Dermis blood vessel endothelial cell (primary cell): ENCODE measurements at places on chromosomes 1 and 21.

GRCh38 chr1:61973100-61973837, 221.4 kb upstream of the L1TD1 start:
- no peak for DNase-seq

DNA sequence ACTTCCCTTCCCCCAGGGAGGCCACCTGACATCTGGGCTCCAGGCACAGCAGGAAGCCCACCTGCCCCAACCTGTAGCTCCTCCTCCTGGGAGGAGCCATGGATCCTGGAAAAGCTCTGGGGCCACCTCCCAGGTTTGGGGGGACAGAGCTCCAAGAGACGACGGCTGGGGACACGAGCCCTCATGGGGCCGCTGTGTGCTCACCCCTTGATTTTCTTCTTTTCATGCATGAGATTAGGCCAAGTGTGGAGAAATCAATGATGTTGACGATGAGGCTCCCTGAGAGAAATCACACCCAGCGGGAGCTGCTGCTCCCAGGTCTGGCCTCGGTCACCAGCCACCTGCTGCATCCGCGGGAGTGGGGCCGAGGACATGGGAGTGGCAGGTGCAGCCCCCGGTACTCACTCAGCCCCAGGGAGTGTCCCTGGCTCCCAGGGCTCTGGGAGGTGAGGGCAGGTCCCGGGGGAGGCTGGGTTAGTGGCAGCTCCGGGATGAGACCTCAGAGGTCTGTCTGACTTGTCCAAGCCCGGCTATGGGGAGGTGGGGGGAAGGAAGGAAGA, 8.7 kb downstream of the TNFRSF14 start:
- no peak for DNase-seq

- DNase-seq, result no peak
Measured at GRCh38 chr1:112462953-112463279, 45.8 kb upstream of the WNT2B start.

GRCh38 chr1:84889437-84889836, 3.6 kb downstream of the LPAR3 start:
- no peak for DNase-seq

GRCh38 chr1:155128755-155129473, 1.2 kb downstream of the EFNA1 start:
- peak; percentile 95 for DNase-seq

- peak; percentile 69 for DNase-seq
Measured at GRCh38 chr1:88595355-88596002, 88.6 kb upstream of the PKN2 start.

DNA sequence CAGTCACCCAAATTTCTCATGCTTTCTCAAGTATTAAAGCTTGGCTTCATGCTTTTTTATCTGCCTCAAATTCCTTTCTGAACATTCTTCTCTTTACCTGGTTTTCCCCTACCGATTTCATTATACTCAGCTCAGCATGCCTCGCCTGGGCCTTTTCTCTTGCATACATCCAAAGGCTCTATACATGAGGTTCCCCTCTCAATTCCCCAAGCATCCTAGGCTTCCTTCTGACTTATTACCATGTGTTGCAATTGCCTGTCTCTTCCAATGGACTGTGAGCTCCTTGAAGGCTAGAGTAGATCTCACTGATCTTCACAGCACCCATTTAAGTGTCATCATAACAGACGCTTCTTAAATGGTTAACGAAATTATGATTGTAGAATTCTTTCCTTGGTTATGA, 24.1 kb upstream of the CYP4A22 start:
- DNase-seq, result no peak

DNA sequence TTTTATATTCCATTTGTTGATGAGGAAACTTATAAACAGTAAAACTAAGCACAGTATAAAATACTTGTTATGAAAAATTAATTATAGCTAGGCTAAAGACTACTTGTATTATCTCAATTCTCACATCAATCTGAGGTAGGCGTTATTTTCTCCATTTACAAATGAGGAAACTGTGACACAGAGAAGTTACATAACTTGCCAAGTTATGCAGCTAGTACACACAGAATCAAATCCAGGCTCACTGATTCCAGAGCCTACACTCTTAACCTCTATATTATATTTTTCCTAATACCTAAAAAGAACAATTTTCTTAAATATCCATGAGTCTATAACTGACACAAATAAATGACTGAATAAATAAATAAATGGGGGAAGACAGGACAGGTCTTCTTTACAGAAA, 11.2 kb upstream of the VPS45 start:
- DNase-seq, result no peak

GRCh38 chr1:111704776-111705175, 34.4 kb downstream of the INKA2 start:
- no peak for DNase-seq

DNA sequence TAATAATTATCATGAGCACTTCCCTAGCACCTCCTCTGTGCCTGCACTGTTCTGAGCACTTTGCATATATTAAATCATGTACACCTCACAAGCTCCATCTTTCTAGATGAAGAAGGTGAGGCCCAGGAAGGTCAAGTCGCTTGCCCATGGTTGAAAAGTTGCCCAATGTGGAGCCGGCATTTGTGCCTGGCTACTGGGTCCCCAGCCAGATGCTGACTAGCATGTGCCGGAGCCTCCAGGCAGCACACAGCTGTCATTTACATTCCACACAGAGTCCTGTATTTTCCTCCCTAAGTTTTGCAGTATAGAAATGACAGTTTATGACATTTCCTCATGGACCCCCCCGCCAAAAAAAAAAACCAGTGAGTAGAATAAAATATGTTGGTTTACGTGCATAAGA, 94.3 kb downstream of the BCAR3 start:
- DNase-seq, result no peak

DNA sequence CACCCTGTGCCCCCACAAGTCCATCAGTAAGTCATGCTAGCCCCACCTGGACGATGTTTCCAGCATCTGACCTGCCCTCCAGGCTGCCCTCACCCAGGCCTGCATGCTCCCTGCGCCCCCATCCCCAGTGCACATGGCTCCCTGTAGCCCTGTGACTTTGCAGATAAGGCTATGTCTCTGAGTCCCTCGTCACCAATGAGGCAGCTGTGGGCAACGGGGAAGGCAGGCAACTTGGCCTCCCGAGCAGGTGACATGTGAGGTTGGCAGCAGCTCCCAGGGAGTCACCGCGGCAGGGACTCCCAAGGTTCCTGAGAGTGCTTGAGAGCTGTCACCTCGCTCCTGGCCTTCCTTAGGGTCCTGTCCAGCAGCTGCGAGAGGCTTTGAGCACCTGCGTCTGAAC, 32.4 kb upstream of the AGPAT3 start:
- no peak for DNase-seq

GRCh38 chr1:16984717-16985116, 4.3 kb upstream of the MFAP2 start:
- DNase-seq, result peak; percentile 95

DNA sequence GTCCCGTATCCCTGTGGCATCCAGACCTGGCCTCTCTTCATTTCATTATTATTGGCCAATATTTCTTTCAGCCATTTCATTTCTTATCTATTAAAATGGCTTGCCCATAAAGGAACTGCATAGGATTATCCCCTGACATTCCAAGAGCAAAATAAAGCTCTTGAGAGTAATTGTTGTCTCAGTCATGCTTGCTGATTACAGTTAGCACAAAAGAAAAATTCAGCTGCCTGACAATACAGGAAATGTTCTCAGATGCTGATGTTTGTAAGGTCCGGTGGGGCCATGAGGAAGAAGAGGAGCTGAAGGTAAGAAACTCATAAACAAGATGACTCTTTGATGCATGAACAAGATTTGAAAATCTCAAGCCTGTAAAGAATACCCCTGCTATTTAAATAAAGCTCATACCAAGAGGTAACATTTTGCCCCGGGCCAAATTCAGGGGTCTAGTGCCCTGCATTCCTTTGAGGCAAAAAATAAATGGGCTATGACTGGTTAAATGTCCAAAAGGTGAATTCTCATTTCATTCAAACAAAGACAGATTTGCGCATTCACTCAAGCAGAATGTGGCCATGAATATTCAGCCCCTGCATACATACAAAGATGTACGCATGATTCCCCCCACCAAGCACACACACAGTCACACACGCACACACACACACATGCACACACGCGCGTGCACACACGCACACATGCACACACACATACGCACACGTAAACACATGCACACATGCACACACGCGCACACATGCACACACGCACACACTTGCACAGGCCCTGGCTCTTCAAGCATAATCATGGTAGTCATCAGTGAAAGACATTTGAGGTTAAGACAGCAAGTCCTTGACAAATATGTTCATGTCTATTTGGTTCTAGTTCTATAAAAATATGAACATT, 44.8 kb downstream of the KCNJ15 start:
- peak; percentile 64 for DNase-seq

DNA sequence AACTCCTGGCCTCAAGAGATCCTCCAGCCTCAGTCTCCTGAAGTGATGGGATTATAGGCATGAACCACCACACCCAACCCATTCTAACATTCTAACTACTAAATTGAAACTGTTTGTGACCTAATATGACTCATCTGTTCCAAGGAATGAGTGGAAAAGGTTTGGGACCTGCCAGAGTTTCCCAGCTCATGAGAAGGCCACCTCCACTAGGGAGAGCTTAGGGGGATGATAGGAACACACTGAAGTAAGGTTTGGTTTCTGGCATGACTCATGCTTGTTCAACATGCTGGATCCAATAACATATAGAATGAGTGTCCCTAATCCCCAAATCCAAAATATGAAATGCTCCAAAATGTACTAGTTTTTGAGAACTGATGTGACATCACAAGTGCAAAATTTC, 18.9 kb upstream of the SCAF4 start:
- no peak for DNase-seq

DNA sequence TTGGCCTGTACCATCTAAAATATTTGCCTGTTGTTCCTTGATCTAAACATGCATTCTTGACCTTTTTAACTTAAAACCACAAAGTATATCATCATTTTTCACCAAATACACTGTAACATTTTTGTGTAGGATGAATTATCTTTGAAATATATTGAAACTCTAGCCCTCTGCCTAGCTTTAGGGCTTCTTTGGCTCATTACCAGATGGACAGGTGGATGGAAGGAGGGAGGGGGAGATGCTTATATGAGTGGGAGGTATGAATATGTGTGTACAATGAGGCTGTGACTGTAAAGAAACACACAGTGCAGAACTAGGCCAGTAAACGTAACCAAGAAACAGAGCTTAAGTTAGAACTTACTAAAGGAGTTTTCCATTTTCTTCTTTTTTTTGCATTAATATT, 118.5 kb downstream of the ESRRG start:
- DNase-seq, result no peak

GRCh38 chr1:196148367-196148970, 459.8 kb downstream of the KCNT2 start:
- peak; percentile 52 for DNase-seq

DNA sequence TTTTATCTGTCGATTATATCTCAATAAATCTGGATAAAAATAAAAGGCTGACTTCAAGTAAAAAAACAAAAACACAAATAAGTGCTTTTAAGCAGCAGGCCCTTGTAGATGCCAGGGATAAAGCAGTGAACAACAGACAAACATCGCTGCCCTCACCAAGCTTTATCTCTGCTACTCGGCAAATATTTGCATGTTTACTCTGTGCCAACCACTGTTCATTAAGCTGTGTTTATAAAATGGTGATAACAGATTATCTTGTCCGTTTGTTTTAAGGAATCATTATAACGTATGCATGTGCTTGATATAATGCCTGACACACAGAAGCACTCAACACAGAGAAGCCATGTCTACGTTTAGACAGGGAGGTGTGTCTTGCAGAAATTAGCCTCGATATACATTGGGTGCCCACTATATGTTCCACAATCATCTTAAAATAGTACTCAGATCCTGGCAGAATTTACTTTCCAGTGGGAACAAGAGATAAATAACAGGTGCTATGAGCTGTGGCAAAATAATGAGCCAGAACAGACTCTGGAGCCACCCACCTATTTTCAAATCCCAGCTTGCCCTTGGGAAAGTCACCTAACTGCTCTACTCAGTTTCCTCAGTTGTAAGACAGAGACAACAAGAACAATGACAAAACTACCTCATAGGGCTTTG, 47.2 kb downstream of the TRIT1 start:
- no peak for DNase-seq

GRCh38 chr1:208332774-208333126, 88.6 kb upstream of the PLXNA2 start:
- no peak for DNase-seq

GRCh38 chr1:50268049-50268448, 155.2 kb downstream of the DMRTA2 start:
- DNase-seq, result peak; percentile 5

DNA sequence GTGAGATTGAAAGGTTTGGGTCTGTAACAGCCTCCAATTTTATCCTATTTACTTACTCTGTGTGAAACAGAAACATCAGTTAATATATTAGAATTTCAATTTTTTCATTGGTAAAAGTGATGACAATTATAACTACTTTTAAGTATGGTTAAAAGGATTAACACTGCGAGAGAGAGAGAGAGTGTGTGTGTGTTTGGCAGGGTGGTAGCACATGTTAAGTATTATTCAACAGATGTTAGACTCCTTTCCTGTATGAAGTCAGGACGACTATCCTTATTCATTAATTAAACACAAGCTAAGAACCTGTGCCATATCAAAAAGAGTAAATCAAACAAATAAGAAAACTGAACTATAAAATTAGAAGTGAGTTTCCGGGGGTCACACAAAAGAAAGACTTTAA, 662.5 kb downstream of the PLPP3 start:
- no peak for DNase-seq

DNA sequence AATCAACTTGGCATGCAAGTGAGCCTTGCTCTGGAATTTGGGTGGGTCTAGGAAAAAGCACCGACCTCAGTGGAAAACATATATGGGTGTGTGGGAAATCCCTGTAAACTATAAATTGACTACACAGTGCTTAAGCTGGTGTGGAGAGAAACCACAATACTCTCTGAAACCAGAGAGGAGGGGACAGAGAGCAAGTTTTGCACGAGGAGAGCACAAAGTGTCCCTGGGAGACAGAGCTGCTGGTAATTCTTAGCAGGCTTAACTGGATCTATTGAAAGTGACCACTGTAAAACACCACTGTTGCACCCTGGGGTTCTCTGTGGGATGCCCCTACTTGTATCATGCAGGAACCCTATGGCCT, 12.8 kb downstream of the KCNJ15 start:
- DNase-seq, result no peak

- DNase-seq, result no peak
Measured at GRCh38 chr1:151222130-151222529, 23.8 kb downstream of the PIP5K1A start.

GRCh38 chr1:20430355-20431175, 55.4 kb downstream of the CAMK2N1 start:
- peak; percentile 56 for DNase-seq

- DNase-seq, result no peak
Measured at GRCh38 chr1:154316704-154317103, 4.2 kb upstream of the AQP10 start.

GRCh38 chr1:14923727-14924452, 229.7 kb upstream of the TMEM51 start:
- DNase-seq, result peak; percentile 65

- no peak for DNase-seq
Measured at GRCh38 chr1:18013216-18013615, 94.4 kb upstream of the IGSF21 start.

- DNase-seq, result peak; percentile 72
Measured at GRCh38 chr1:19643602-19644394, at the start of gene NBL1. NBL1 (plus strand) TSS chr1:19644311; CDS start chr1:19655031, 10,720 bp downstream.

GRCh38 chr1:152110365-152110859, 4.8 kb downstream of the TCHH start:
- peak; percentile 51 for DNase-seq

GRCh38 chr1:53270873-53271272, 32.6 kb upstream of the MAGOH start:
- DNase-seq, result no peak

- no peak for DNase-seq
Measured at GRCh38 chr1:231634323-231635013, 7.9 kb downstream of the DISC1 start.

- no peak for DNase-seq
Measured at GRCh38 chr1:95249916-95250315, 15.9 kb downstream of the RWDD3 start.

- peak; percentile 33 for DNase-seq
Measured at GRCh38 chr1:44970317-44970716, 16.1 kb downstream of the EIF2B3 start.
